ENCODE measurements at places on chromosomes 3 and 15.

DNA sequence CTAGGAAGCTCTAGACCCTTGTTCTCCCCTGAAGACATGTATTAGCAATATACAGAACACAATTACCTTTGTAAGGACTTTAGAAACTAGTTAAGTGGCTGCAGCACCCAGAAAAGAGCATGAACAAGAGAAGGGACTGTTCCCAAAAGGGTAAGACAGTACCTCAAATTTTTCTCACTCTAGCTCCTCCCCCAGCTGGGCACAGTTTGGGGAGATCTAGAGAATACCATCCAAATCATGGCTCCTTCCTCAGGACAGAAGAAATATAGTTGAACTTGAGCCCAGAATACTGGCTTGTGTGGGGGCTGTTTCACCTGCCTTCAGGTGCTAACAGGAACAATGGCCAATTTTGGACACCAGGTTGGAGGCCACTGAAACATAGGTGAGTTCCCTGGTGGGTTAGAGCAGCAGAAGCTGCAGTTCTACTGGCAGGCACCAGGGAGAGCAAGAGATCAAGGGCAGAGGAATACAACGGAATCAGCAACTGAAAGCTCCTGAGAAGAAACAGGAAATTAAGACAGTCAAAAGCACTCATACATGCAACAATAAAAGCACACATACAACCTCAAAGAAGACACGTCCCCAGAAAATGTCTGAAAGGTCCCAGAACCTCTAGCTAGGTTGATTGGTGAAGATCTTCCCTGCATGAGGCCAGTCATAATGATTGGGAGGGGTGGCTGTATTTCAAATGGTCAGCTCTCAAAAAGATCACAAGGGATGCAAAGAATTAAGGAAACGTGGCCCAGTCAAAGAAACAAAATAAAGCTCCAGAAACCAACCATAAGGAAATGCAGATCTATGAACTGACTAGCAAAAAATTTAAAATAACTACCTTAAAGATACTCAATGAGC, 104.9 kb upstream of the ASB14 start:
- peak; percentile 90 for DNase-seq

DNA sequence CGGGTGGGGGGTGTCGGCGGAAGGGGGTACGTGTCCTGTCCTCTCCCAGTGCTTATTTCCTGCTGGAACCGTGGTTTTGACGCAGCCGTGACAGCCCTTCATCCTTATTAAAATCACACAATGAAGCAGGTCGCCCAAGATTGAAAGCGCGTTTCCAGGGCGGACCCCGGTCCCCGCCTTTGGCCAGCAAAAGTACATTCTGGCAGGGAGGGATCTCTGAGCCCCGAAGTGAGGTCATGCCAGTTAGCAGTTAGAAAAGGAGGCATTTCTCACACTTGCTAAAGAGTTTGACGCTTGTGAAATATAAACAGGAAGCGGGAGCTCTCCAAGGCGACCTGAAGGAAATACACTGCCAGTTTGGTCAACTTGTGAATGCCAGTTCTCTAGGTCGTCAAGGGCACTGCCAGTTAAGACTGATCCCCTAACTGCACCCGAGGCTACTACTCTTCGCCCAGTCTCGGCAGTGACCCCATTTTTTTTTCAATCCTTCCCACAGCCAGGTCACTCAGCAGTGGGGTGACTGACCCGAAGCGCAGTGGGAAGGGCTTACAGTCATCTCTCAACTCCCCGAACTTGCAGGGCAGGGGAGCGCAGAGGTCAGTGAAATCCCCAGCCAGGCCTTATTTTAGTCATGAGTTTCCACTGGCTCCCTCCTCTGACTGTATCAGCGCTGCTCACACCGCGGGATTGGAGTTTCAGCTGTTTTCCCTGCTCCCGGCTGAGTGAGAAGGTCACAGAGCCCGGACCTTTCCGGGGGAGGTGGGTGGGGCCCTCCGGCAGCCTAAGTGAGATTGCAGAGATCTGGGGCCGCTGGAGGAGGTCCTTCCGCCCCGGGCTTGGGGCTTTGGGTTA, 2.0 kb upstream of the BHLHE40 start:
- DNase-seq = peak; percentile 73

- peak; percentile 61 for DNase-seq
Observed at GRCh38 chr15:40048211-40048792, 9.3 kb upstream of the SRP14 start.

DNA sequence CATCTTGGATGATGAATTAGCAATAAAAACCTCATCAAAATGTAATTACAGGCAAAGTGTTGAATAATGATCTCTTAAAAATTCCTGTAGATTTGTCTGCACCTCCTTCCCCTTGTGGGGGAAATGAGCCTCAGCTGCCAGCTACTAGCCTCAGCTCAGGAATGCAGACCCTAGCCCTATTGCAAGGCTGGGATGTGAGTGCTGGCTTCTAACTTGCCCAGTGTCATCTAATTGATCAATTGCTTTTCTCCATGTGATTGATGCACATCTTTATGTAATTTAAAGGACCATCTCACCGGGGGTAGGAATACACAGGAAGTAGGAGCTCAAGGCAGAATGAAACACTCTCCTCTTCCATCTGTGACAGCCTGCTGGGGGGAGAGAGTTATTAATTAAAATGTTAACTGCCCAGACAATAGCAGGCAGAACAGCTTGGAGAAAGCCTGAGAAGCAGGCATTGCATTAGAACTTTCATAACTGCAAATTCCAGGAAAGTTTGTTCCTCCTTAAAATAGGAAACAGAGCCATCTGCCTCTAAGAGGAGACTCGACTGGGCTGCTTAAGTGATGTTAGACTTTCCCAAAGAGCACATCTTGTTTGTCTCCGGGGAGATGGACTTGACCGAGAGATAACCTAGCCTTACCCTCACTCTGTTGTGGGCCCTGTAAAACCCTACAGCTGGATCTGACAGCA, 69.6 kb downstream of the LRTM1 start:
- DNase-seq = no peak

DNA sequence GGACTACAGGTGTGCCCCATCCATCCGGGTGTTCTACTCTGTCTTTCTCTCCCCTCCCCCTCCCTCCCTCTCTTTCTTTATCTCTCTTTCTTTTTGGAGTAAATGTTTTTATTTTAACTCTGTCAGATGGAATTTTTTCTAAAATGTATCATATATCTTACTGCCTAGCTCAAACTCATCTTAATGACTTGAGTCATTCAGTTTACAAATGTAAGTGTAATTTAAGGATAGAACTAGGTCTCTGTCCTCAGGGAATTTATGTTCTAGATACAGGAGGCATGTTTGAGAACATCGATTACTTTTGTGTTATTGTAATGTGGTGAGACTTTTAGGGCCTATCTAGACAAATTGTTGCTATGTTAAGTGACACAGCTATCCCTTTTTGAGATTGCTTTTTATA, 3.5 kb downstream of the TBC1D23 start:
- no peak for DNase-seq

- DNase-seq = peak; percentile 58
Observed at GRCh38 chr3:20511863-20512505, 326.0 kb upstream of the SGO1 start.

DNA sequence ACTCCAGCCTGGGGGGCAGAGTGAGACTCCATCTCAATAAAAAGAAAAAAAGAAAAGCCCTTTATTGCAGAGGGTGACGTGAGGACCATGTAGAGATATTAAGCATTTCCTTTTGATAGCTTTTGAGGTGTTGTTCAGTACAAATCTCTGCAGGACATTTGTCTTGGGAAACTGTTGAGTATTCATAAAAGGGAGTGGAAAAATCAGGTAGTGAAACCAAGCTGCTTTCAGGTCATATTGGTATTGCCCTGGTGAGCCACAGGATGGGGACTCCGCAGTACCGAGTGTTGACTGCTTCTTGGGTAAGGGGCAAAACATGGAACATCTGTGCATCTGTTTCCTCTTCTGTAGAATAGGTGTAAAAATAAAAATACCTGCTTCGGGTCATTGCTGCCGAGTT, 9.9 kb downstream of the ITPR1 start:
- no peak for DNase-seq

Data from Kasumi-1 (cell line).